Temporal lobe (tissue), 4 donors: ENCODE measurements at places on chromosomes 6 and 20. TPM values are rescaled to one million over a fixed set of nuclear protein-coding genes. Genes with fewer than 3 reads are reported as not detected.

The CD40 gene
- 0.49 TPM for total RNA-seq

The TAGAP gene
- 0.49 TPM for total RNA-seq

The CCM2L gene
- 2.2 TPM for total RNA-seq

The PPP1R3G gene
- total RNA-seq, result 1.5 TPM

The ASIP gene
- total RNA-seq, result not detected

The CENPQ gene
- 5.2 TPM for total RNA-seq

The CDH4 gene
- 25.6 TPM for total RNA-seq

The PDE10A gene
- total RNA-seq, result 54.6 TPM

The MUC21 gene
- not detected for total RNA-seq
